ENCODE measurements at places on chromosomes 5 and 9.
A peak's percentile ranks its signal among the peaks of the same experiment; 100 is the strongest.

GRCh38 chr5:113367586-113367985, 67.2 kb downstream of the TSSK1B start:
- no peak for DNase-seq

DNA sequence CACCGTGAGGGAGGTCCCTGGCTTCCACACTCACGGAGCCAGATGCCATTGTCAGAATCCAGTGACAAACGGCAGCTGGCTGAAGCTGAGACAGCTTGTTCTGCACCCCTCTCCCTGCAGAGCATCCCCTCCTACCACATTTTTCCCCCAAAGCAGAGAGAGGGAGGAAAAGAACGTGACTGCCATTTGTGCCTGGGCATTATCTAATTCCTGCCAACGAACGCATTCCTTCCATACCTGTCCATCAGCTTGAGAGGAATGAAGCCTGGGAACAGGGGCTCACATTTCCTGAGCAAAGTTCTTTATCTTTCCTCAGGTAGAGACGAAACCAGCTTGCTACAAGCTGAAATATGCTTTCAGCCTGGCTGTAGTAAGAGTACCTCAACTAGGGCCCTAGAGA, 175.4 kb downstream of the SLIT3 start:
- DNase-seq: no peak

DNA sequence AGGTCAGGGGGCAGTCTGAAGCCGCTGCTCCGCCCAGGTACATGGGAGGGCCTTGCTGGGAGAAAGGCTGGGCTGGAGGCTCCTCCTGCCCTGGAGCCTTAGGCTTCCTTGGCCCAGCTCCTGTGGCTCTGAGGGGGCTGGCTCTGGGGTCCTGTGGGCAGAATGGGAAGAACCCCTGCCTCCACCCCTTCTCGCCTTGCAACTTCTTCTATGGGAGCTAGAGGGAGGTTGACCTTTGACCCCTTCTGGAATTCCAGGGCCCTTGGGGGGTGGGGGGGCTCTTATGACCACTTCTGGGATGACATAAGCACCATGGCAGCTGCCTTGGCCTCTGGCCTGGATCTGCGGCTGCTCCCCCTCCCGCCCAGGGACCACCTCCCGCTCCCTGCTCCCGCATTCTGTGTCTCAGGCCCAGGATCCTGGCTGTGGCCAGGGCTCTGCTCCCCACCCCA, 32.2 kb downstream of the IER5L start:
- DNase-seq: no peak

DNA sequence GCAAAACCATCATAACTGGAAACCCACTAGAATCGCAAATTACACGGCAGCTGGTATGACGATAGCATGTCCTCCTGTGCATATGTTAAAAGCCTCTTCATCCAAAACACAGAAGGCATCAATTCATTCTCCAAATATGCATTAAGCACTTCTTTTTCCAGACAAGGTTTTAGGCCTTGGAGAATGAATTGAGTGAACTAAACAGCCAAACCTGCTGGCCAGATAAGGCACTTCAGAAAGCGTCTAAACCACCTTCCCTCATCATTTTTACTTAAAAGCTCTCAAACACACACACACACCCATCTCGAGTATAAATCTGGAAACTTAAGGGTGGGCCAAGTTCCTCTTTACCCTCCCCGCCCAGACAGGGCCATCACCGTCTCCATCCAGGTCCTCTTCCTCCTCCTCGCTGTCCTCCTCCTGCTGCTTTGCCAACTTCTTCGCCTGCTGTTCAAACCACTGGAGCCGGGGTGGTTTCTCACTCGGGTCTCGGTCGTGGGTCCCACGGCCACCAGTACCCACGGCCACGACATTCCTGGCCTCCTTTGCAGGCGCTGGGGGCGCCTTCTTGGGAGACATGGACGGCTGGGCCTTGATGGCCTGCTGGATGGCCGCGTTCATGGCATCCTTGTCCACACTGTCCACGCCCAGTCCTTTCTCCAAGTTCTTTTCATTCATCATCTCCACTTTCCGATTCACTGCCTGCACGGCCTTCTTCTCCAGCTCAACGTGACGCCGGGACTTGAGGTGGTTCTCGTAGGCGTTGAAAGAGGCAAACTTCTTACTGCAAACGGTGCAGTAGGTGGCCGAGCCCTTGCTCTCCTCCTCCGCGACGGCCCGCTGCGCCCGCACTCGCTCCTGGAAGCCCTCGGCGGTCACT, 696 bp downstream of the ZNF622 start:
- DNase-seq: peak; percentile 54

DNA sequence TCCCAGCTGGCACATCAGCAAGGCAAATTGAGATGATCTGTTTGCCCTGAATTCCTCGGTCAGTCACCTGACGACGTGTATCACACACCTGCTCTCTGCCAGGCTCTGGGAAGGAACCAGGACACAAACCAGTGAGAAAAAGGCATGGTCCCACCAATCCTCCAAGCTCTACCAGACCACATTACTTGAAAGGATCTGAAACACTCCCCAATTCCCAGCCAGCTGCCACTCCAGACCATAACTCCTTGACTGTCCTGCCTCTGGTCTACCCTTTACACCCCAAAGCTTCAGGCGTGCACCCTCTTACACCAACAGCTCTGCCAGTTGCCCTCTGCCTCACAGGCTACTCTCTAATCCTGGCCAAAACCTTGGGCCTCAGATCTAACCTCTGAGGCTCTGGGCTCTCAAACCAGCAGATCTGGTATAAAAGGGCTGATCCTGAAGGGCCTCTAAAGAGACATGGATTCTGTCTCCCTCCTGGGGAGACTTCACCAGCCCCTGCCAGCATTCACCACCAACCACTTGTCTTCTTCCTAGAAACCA, 6.8 kb downstream of the MGAT1 start:
- DNase-seq: no peak

DNA sequence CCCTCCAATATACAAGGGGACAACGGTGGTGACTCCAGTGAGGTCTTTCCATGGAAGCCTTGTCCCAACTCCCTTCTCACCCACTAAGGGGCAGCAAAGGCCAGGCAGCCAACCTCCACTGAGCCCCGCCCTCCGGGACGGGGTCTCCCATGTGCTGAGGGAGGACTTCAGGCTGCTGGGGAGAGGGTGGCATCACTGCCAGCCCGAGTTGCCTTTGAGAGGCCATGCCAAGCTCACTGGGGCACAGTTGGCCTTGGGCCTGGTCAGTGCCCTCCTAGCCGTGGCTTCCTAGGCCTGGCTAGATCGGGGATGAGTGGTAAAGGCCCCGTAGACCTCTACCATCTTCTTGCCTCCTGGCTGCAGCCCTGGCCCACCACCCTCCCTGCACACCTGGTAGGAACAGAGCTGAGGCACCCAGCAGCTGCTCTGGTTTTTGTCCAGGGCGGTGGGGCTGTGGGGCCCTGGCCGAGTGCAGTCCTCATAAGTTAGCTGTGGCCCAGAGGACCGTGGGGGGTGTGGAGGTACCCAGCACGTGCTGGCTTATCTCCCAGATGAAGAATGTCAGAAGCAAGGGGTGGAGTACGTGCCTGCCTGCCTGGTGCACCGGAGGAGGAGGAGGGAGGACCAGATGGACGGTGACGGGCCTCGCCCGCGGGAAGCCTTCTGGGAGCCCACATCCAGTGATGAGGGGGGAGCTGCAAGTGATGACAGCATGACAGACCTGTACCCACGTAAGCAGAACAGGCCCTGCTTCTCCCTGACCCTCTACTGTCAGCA, 3.2 kb downstream of the SURF2 start:
- DNase-seq: no peak

DNA sequence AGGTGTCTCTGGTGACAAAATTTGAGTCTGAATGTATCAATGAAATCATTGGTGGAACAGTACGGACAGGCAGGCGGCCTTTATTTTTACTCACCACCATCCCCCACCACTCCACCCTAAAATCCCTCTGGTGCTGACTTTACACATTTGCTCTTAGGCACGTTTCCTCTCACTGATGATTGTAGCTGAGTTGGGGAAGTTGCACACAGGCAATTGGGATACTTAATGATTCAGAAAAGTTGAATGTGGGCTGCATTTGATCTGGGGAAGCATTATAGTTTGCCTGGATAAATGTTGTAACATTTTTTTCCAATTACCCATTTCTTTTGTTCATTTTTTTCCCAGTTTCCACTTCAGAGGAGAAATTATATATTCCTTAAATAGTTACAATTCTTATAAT, 658.4 kb downstream of the TLR4 start:
- DNase-seq: no peak

DNA sequence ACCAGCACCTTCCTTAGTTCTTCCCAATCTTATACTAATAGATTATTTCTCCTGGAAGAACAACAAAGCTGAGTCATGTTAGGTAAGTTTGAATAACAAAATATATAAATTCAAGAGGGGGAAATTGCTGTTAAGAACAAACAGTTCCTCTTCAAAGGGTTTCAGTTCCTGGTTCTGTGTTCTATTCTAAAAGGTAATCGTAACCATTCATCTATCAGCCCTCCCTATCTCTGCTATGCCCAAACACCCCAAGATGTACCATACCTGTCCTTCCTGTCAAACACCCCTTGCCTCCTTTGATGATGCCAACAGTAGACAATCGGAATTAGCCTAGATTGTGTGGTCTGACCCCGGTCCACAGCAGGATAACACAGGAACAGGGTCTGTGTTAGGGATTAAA, 4.2 kb upstream of the RNF180 start:
- no peak for DNase-seq

DNA sequence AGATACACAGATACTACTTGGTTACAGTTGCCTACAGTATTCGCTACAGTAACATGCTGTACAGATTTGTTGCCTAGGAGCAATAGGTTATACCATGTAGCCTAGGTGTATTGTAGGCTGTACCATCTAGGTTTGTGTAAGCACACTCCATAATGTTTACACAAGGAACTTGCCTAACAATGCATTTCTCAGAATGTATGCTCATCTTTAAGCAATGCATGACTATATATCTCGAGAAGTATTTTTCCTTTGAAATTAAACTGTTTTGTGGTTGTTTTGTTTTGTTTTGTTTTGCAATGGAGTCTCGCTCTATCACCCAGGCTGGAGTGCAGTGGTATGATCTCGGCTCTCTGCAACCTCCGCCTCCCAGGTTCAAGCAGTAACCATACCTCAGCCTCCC, 25.3 kb downstream of the LRRC70 start:
- no peak for DNase-seq

DNA sequence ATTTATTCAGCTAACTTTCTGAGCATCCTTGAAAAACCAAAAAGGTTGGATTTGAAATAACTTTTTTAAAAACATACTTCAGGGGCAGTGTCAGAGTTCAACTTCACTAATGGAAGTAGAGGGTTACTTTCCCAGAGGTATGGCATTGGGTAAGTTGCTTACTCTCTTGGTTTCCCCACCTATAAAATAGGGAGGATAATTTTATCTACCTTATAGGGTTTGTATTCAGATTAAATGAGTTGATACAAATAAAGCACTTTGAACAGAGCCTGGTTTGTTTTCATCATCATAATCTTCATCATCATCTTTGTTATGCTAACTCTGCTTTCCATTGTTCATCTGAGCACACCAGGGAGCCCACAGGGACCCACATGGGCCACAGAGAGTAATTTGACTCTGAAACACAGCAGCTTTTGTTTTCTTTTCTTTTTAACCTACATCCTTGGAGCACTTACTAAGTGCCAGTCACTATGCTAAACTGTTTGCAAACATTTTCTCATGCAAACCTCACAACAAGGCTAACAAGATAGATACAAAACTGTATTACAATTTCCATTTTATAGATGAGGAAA, 179.1 kb upstream of the SLC24A2 start:
- no peak for DNase-seq

Measured in KBM-7 (cell line).